Activated CD8-positive, alpha-beta memory T cell treated with anti-CD3 and anti-CD28 coated beads, Interleukin-2, amount 10 ng/mL, durations not matched to agents 7 days and 5 days (primary cell): ENCODE measurements at places on chromosomes 7 and 10. TPM values are rescaled to one million over a fixed set of nuclear protein-coding genes. Genes with fewer than 3 reads are reported as not detected.

DNA sequence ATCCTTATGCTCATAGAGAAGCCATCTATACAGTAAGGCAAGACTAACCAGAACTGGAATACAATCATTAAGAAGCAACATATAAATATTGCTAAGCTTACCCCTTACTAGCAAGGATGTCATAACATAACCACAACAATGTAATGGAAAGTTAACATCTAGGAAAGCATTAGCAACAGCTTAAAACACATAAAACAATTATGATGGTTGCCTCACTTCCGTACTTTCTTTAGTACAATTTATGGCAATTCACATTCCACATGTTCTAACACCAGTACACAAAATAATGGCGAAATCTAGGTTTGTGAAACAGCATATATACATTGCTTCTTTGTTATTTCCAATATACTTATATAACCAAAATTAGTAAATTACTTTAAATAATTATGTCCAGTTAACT, 195.0 kb downstream of the AHR start:
- DNase-seq = no peak

DNA sequence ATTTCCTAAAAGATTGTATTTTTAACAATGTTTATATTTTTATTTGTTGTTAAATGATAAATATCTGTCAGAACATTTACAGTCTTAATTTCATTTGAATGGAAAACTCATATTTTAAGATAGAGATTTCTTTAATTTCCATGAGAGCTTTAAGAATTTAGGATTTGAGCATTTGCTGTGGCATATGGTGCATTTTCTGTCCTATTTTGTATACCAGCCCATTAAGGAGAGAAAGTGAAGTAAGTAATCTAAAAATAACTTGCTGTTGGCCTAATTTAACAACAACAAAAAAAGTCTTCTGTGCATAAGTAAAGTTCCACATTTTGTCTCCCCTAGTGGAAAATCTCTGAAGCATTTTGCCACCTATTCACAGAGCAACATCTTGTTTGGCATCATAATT, 190.9 kb upstream of the PPP1R3A start:
- DNase-seq = no peak

DNA sequence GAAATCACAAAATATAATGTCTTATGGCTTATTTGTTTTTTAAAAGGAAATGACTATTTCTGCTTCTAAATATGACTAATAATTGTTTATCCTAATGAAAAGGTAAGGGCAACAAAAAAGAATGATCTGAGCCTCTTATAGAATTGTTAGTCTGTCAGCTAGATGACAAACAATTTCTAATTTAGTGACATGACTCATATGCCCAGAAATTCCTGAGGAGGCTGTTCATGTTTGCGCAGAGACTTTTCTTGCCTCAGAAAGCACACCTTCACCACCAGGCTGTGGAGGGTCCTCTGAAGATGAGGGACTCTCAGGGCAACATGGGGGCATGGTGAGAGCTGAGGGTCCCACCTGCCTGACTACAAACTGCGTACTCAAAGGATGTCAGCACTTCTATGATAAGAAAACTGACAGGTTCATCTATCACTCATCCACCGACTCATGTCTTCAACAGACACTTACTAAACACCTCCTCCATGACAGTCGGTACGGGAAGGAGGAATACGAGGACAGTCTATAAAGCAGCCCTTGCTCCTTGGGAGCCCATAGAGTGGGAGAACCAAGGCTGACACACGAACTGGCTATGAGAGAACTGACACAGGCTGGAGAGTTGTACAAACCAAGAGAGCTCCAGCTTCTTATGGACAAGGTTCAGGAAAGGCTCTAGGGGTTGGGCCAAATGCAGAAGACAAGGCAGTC, 102.0 kb downstream of the PKD1L1 start:
- no peak for DNase-seq

DNA sequence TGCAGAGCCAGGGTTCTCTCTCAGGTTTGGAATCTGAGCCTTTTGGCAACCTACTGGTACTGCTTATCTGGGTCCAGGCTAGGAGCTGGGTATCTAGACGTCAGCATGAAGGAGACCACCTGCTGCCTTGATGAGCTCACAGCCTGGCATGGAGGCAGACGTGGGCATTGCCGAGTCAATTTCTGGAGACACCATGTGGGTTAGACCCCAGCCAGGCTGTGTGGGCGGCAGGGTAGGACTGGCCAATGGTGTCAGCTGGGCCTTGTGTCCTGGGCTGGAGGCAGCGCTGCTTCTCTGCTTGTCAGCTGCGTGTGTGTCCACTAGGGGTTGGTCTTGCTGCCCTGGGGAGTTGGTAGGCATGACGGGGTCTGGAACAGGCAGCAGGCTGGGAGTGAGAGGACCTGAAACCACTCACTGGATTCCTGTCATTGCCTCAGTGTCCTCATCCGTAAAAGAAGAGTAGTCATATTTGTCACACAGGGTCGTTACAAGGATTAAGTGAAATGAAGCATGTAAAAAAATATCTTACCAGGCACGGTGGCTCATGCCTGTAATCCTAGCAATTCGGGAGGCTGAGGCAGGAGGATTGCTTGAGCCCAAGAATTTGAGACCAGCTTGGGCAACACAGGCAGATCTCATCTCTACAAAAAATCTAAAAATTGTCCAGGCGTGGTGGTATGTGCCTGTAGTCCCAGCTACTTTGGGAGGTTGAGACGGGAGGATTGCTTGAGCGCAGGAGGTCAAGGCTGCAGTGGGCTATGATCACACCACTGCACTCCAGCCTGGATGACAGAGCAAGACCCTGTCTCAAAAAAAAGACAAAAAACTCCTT, 31.7 kb upstream of the ANKRD2 start:
- no peak for DNase-seq

Gene TAS2R5
- total RNA-seq = 1.8 TPM

Gene ADCYAP1R1
- not detected for total RNA-seq
